ENCODE measurements at places on chromosomes 5 and 9.

- DNase-seq, result no peak
Observed at GRCh38 chr9:95342571-95342970, 25.1 kb upstream of the FANCC start.

DNA sequence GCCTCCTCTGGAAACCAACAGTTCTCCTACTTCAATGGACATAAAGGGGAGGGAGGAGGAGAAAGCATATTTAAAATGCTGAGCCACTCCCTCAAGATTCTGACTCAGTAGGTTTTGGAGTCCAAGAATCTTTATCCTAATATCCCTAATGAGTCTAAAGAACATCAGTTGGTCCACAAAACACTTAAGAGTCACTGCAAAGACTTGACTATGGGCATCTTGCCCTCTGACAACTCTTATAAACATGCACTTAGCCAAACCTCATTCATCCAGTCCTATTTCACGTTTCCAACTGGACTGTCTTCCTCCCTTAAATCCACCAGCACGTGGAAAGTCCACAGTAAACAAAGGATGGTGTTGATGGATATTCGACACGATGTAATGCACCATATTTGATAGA lies 172.5 kb downstream of the FAM114A2 start:
- DNase-seq, result no peak

GRCh38 chr9:101455656-101456240 lies 20.2 kb upstream of the ALDOB start:
- no peak for DNase-seq

DNA sequence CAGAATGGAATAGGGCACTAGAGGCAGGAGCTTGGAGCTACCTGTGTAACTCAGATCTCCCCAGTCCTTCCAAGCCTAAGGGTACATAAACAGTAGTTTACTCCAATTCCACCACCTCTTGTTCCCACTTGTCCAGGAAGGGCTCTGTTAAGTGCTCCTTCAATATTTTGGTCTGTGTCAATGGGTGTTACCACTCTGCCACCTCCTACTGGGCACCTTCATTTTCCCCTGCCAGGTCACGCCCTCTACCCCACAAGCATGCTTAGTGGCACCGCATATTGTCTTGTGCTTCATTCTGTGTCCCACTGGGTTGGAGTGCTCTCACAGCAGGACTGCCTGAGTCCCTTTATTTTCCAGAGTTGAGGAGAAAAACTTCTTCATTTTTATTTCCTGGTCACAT lies 459.8 kb downstream of the ARHGEF28 start:
- DNase-seq, result peak; percentile 68

DNA sequence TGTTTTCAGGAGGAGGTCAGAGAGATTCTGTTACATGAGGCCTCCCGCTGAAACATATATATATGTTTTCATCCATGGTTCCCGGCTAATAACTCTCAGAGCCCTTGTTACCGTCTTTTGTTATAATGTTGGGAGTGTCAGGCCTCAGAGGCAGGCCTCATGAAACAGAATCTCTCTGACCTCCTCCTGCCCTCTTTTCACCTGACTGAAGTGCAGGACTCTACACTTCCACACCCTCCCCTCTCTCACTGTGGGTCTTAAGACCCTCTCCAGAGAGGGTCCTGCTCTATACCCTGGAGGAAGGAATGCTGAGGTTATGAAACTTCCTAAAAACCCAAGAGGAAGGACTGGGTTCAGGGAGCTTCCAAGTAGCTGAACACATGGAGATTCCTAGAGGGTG lies 28.5 kb upstream of the PTGER4 start:
- DNase-seq, result no peak

GRCh38 chr9:88897081-88897480 lies 94.2 kb upstream of the S1PR3 start:
- no peak for DNase-seq

GRCh38 chr9:90141723-90142122 lies 500.9 kb downstream of the DIRAS2 start:
- no peak for DNase-seq

GRCh38 chr9:23322392-23322791 lies 503.6 kb downstream of the ELAVL2 start:
- no peak for DNase-seq

- no peak for DNase-seq
Observed at GRCh38 chr5:125485771-125486170, 739.3 kb upstream of the ZNF608 start.

- DNase-seq, result no peak
Observed at GRCh38 chr5:135591277-135591676, 12.5 kb upstream of the CXCL14 start.

DNA sequence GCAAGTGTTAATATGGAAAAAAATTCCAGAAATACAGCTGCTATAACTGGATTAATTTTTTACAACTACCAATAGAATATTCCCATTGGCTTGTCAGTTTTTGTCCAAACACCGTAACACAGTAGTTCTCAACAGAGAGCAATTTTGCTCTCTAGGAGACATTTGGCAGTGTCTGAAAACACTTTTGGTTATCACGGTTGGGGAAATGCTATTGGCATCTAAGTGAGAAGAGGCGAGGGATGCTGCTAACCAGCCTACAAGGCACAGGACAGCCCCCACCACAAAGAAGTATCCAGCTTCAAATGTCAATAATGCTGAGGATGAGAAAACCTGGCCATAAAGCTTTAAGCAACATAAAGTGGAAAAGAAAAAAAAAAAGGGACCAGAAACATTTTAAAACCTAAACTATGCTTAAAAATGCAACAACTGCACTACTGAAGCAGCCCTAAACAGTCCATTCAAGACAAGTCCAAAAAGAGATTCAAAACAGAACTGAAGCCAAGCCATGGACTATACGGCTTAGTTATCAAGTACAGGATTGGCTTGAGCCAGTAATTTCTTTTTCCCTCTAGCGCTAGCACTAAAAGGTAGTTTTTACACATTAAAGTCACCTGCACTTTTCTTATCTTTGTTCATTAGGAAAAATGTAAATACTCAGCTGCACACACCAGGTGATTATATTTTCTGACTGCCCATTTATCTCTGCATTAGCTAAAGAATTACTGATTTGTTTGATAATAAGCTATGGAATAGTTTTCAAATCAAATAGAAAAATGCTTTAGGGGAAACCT lies 83.9 kb downstream of the NR3C1 start:
- DNase-seq, result no peak

DNA sequence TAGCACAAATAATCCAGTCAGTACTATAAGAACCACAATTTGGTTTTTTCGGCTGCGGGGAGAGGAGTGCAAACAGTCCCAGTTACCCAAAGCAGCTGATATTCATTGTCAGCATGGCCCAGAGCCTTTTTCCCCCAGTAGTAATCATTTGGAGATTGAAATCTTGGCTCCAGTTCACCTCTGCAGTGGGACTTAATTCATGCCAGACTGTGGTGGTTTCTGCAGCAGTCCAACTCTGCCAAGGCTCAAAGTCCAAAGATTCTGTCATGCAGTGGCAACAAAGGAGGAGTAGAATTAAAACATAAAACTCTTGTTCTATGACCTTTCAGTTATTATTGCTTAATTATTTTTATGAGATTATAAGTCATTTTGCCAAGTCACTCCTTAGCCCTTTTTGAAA lies 25.0 kb upstream of the TRIM36 start:
- no peak for DNase-seq

DNA sequence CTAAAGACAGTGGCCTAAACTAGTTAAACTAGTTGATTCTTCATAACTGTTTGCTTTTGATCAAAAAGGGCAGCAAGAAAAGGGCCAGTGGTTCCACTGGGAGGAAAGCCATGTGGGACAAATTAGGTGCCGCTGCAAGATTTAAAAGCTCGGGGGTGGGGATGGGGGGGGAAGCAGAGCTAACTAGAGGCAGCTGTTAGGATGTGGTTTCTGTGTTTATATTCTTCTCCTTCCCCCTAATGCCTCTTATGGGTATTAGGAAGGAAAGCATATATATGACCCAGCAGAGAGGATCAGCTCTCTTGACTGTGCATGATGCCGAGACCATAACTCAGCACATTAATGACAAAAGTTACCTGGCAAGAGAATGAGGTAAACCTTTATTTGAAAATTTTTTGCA lies 65.7 kb downstream of the EFNA5 start:
- no peak for DNase-seq
